ENCODE measurements at places on chromosomes 2 and 18. TPM values are rescaled to one million over a fixed set of nuclear protein-coding genes. Genes with fewer than 3 reads are reported as not detected.

The GNLY gene
- total RNA-seq: not detected

The GBX2 gene
- 0.89 TPM for total RNA-seq

The PLCD4 gene
- not detected for total RNA-seq

The STRN gene
- 9.6 TPM for total RNA-seq

The FIGLA gene
- not detected for total RNA-seq

The TLX2 gene
- total RNA-seq: not detected

The GPR45 gene
- total RNA-seq: 0.25 TPM

The MC5R gene
- not detected for total RNA-seq

The UGT1A4 gene
- not detected for total RNA-seq

The PER2 gene
- 3.7 TPM for total RNA-seq

The PROKR1 gene
- total RNA-seq: not detected

The PSTPIP2 gene
- total RNA-seq: 4.9 TPM

The ZNF396 gene
- total RNA-seq: 0.33 TPM

The TUBA3D gene
- not detected for total RNA-seq

The MROH2A gene
- total RNA-seq: not detected

The RAX gene
- total RNA-seq: not detected

Measured in mesangial cell (primary cell).